ENCODE measurements at places on chromosomes 5 and 9. TPM values are rescaled to one million over a fixed set of nuclear protein-coding genes. Genes with fewer than 3 reads are reported as not detected.

GRCh38 chr9:109315480-109316206, 5.2 kb downstream of the EPB41L4B start:
- DNase-seq = no peak

DNA sequence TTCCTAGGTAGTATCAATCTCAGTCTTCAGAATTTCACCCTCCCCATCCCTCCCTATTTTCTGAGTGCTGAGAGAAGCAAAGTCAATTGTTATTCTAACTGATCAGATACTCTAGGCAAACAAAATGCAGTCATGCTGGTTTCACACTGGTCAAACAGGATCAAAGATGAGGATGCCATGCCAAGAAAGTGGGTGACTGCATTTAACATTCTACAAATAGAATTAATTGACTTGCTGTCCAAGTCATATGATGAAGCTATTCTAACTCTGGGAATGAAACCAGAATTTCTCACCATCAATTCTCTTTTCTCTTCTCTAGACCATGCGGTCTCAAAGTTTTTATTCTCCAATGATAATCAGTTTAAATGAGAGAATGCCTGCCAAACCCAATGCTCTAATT, 112.5 kb downstream of the CTNND2 start:
- no peak for DNase-seq

DNA sequence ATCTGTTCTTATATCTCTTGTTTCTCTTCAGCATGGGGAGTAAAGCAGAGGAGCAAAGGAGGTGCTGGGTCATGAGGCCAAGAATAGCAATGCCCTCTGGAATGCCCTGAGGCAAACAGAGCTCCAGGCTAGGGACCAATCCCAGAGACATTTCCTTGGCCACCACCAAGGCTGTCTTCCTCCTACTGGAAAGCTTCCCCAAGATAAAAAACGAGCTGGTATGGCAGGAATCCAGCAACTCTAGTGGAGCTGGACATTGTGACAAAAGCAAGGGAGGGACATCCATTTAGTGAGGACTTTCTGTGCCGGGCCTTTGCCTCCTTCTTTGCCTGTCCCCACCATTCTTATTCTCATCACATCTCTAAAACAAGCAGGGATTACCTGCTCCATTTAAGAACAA, 161.6 kb downstream of the ASTN2 start:
- DNase-seq = no peak

DNA sequence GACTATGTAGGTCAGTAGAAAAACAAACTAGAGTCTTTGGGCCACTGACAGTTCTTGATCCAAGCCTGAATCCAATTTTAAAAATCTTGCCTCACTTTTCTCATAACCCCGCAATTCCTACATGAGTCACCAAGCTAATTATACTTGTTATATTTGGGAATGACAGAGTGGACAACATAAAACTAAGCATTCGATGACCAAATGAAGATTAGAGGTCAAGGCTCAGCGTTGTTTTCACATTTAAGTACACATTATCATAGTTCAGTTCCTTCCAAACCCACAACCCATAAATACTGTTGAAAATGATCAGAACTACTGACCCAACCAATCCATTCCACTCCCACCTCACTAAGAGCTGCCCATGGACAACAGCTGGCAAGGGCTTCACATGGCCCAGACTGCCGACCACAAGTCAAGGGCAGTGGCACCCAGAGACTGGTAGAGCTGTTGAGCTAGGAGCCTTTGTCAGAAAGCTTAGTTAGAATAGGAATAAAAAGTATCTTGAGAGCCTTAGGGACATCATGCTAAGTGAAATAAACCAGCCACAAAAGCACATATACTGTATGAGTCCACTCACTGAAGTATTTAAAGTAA, 64.2 kb downstream of the MYO10 start:
- peak; percentile 67 for DNase-seq

Gene CDKN2B
- 9.5 TPM for total RNA-seq

Gene SLC36A3
- total RNA-seq = not detected

Measured in RPMI7951 (cell line).